ENCODE measurements at places on chromosomes 5 and 9. TPM values are rescaled to one million over a fixed set of nuclear protein-coding genes. Genes with fewer than 3 reads are reported as not detected.

NEURL1B gene
- total RNA-seq, result 53.7 TPM

CCL28 gene
- total RNA-seq, result 10.4 TPM

B4GALT1 gene
- total RNA-seq, result 85.3 TPM

- DNase-seq, result no peak
Observed at GRCh38 chr5:103801681-103802080, 239.1 kb upstream of the NUDT12 start.

IFNA2 gene
- not detected for total RNA-seq

FOXD4 gene
- total RNA-seq, result 0.45 TPM

DNA sequence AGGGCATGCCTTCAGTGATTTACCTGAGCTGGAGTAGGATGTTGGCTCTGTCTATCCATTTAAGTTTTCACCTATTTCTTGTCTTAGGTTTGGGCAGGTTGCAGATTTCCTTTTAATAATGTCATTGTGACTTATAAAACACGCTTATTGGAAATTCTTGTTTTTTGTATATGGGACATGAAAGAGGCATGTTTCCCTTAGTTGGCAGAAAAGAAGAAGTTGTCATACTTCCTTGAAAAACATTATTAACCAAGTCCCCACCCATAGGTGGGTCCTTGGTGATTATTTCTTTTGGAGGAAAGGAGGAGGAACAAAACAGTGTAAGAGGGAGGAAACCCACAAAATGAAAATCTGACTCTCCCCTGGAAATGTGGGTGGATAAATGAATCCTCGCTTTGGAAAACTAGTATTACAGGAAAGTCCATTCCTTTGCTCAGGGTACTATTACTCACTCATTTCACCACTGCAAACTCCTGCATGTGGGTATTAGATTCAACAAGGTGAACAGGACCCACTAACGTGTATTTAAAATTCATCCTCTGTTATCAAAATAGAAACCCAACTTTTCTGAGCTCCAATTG is 9.3 kb downstream of the CER1 start:
- no peak for DNase-seq

ADCY2 gene
- total RNA-seq, result 10.0 TPM

DNA sequence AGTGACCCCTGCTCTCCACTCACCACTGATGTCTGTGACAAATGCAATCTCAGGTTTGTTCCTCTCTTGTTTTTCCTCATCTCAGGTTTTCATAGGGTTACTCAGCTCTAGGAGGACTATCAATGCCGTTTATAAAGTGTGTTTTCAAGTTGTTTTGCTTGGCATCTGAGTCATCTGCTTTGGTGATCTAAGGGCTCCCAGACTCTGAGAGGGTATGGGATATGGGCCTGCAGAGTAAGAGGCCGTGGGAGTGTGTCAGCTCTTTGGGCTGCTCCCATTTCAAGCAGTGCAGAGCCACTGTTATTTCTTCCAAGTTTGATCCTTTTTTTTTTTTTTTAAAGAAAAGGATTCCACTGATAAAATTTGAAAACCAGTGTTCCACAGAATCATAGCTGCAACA is 46.3 kb downstream of the NNT start:
- no peak for DNase-seq

PCAT7 gene
- total RNA-seq, result 0.67 TPM

- no peak for DNase-seq
Observed at GRCh38 chr5:124725622-124726258, 20.7 kb downstream of the ZNF608 start.
